Activated naive CD8-positive, alpha-beta T cell treated with anti-CD3 and anti-CD28 coated beads, Interleukin-2, amount 50 U/mL, for 24 hours (primary cell): ENCODE measurements at places on chromosomes 5 and 9.

GRCh38 chr9:116260531-116260930 is 106.9 kb downstream of the PAPPA start:
- DNase-seq = no peak

DNA sequence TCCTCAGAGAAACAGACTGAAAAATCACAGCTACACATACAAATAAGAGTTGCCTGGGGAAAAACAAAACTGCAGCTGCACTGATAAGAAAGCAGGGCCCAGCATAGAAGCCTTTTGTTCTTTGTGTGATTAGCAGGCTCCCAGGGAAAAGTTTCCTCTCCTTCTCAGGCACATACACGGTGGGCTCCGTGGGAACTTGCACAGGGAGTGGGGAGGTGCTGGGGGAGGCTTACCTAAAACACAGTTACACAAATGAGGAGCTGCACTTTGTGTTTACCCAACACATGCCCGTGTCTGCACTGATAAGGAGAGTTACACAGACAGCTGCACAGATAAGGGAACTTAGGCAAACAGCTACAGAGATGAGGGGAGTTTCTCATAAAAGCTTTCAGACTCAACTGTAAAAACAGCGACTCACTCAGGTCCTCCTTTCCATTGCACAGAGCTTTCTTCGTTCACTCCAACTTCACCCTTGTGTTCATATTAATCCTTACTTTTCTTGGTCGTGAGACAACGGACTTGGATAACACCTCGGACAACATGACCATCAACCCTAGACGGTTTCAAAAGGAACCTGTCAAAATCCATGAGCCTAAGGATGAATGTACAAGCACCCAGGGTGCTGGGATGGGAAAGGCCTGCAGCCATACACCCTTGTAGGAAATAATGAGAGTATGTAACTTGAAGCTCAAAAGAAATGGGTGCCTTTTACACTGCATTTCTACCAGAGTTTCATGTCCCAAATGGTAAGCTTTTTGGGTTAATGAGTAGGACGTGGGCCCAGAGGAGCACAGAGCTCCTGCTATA is 50.8 kb downstream of the SERINC5 start:
- no peak for DNase-seq

- DNase-seq = no peak
Observed at GRCh38 chr5:137091472-137091871, 407.7 kb downstream of the SPOCK1 start.

DNA sequence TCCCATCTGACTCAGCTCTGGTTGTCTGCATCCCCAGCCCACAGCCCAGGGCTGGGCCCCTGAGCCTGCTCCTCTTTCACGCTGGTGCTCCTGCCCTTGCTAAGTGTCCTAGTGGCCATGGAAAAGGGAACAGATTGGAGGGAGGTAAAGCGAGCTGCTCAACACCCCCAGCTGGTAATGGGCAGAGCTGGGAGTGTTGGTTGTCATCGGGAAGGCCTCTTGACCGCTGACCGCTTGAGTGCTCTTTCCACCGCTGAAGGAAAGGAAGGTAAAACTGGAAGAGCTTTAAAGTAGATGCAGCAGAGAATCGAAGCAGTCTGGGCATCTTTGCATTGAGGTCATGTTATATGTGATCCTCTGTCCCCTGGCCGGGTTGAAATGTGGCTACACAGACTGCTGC is 60.2 kb downstream of the CRB2 start:
- no peak for DNase-seq

- DNase-seq = no peak
Observed at GRCh38 chr5:63572740-63573139, 389.5 kb downstream of the HTR1A start.

DNA sequence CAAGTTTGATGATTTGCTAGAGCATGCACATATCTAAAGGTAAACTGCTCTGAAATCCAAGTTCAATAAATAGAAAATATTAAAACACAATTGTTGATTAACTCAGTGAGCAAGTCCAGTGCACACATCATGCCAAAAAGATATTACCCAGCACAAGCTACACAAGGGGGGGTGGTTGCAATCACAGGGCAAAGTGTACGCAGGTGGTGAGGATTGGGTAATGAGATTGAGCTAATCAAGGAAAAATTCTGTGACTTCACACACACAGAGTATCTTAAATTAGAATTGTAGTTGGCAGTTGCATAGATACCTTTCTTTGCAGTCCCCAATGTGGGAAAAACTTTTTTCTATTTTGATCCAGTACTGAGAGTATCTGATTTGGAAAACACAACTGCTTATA is 156.1 kb upstream of the NTRK2 start:
- no peak for DNase-seq

DNA sequence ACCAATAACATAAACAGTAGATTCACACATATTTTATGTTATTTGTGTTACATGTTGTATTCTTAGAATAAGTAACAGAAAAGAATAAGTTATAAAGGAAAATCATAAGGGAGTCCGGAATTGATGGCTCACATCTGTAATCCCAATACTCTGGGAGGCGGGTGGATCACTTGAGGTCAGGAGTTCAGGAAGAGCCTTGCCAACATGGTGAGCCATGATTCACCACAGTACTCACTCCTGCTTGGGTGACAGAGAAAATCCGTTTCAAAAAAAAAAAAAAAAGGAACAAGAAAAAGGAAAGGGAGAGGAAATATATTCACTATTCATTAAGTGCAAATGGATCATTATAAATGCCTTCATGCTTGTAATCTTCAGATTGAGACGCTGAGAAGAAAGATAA is 533.3 kb upstream of the CDH9 start:
- DNase-seq = no peak

- DNase-seq = no peak
Observed at GRCh38 chr5:56671571-56671970, 143.8 kb upstream of the MAP3K1 start.

DNA sequence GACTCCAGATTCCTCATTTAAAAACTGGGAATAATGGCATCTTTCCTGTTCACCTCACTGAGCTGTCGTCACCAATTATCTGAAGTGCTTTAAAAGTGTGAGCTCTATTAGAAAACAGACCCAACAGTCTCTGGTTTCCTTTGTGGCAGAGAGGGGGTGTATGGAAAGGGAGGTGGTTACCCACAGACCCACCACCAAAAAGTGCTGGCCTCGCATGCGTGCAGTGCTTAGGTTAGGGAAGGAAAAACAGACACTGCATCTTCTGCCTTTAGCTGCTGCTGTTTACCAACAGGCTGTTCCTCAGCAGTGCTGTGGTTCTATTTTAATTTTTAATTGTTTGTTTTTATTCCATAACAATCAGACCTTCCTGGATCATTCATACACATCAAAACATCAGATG is 249.6 kb downstream of the PIK3R1 start:
- peak; percentile 41 for DNase-seq

- DNase-seq = no peak
Observed at GRCh38 chr9:69097923-69098593, 62.5 kb downstream of the FXN start.

- DNase-seq = peak; percentile 92
Observed at GRCh38 chr5:74766849-74767578, at the start of the genes GFM2 and NSA2. Gene GFM2 (minus strand): TSS chr5:74767117. CDS start chr5:74763742, 3,375 bp downstream. Gene NSA2 (plus strand): TSS chr5:74767249. CDS start chr5:74767361, 112 bp downstream.

GRCh38 chr5:115941051-115941675 is 21.1 kb upstream of the LVRN start:
- no peak for DNase-seq

DNA sequence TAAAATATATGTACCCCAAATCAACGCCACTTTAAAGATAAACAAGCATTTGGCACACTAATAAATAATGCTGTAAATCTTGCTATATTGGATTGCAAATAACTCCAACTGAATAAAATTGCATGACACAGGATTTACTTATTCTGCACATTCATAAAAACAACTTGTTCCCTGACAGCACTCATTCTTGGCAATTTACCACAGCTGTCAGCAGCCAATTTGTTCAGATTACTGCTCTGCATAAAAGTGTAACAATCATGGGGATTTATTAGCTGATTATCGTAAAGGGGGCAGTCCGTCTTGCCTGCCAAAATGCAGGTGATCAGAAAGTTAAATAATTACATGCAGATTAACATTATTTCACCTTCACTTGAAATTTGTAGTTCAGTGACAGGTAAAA is 285.3 kb downstream of the SLF1 start:
- no peak for DNase-seq

- no peak for DNase-seq
Observed at GRCh38 chr9:16484744-16485143, 385.7 kb downstream of the BNC2 start.

GRCh38 chr5:34656001-34656699 is at the start of gene RAI14:
Gene RAI14 (plus strand): TSS chr5:34656328. CDS start chr5:34686920, 30,592 bp downstream.
- DNase-seq = peak; percentile 22
